ENCODE measurements at places on chromosomes 6 and 20. TPM values are rescaled to one million over a fixed set of nuclear protein-coding genes. Genes with fewer than 3 reads are reported as not detected.

Gene C4A
- polyA plus RNA-seq = 126 TPM

Gene PBX2
- 62.2 TPM for polyA plus RNA-seq

Gene BANF2
- polyA plus RNA-seq = not detected

Gene OTOR
- not detected for polyA plus RNA-seq

Gene CST2
- not detected for polyA plus RNA-seq

DNA sequence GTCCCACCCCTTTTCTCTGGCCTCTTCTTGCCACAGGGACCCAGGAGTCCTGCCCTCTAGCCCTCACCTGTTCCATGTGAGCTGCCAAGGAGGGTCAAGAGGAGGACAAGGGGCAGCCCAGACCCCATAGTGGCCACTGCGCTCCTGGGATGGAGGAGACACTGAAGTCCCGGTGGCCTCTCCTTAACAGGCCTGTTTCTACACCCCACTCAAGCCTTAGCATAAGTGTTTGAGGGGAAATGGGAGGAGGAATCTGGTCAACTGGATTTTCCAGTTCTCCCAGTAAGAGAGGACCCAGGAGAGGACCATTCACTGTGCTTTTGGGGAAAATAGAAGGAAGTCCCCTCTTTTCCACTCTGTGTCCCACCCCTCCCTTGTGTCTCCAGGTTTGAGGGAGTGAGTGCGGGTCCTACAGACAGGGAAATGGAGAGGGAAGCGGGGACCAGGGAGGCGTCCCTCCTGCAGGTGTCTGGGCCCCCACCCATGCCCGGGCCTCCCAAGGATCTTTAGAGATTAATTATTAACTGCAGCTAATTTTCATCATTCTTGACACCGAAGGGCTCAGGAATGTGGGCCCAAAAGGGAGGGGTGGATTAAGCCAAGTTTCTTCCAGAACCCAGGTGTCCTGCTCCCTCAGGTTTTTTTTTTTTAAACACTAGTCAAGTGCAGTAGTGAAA, at the start of gene SFTA2:
Gene SFTA2, minus strand, starts transcription at position 202 of the 677 bp plus-strand sequence. Its CDS starts 74 bp downstream, at position 128.
- no peak for DNase-seq

DNA sequence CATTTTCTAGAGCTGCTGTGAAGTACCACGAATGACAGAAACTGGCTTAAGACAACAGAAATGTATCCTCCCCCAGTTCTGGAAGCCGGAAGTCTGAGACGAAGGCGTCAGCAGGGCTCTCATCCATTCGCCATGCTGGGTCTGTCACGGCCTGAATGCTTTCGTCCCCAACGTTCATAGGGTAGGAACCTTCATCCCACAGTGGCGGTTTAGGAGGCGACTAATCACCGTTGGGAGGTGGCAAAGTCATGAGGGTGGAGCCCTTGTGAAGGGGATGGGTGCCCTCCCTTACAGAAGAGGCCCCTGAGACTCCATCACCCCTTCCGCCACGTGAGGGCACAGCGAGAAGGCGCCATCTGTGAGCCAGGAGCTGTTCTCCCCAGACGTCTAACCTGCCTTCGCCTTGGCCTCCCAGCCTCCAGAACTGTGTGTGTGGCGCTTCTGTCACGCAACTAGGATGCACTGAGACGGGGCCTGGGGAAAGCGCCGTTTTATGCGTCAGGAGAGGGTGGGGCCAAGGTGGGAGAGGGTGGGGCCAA, 250.3 kb downstream of the TTLL2 start:
- no peak for DNase-seq

GRCh38 chr6:35634316-35634715, 54.4 kb downstream of the FKBP5 start:
- no peak for DNase-seq

GRCh38 chr20:22921595-22922421, 113.3 kb upstream of the SSTR4 start:
- DNase-seq = no peak

- DNase-seq = no peak
These were observed 163.2 kb upstream of the RIN2 start for GRCh38 chr20:19594896-19595295.

DNA sequence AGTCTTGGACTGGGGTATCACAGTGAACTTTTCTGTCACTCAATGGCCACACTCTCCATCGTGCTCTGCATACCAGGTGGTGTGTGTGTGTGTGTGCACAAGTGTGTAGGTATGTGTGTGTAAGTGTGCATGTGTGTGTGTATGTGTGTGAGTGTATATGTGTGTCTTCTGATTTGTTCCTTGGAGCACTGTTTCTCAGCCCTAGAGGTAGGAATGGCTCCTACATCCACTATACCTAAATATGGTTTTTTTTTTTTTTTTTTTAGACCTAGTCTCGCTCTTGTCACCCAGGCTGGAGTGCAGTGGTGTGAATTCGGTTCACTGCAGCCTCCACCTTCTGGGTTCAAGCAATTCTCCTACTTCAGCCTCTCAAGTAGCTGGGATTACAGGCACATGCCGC, 236.6 kb downstream of the PHF3 start:
- no peak for DNase-seq

DNA sequence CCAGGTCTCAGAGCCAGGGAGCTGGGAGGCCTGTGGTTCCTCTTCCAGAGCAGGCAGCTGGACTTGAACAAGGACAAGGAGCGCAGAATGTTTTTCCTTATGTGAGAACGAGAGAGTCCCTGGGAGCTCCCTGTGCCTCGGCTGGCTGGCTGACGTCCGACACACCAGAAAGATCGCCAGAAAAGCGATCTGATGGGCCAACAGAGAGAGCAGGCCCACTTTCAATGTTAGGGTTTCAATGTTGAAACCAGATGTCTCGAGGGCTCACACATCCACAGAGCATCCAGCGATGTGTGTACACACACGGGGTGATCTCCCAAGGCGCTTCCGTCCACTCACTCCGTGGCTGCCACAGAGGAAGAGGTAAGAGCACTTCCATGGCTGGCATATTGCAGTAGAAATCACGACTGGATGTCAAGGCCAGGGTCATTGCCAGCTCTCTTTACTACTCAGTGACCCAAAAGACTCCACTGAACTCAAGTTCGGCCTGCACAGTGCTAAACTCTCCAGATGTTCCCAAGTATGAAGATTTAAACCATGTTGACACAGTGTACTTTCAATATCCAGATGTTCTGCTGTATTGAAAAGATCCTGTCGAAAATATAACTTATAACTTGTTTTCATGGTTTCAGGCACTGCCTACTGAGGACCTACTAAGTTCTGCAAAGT, 70.8 kb upstream of the FOXC1 start:
- DNase-seq = no peak

DNA sequence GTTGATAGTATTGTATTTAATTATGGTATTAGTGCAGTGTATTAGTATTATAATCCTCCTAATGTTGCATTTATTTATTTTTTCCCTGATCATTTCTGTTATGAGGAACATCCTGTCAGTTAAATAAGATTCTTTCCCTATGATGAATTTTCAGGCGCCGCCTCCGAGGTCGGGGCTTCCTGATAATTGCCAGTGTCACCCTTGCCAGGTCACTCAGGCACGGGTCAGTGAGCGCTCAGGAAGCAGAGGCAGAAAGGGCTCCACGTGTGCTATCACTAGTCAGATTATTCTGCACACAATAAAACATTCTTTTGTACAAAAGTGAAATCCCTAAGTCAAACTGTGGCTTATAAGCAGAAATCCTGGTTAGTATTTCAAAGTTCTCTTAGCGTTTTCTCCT, 64.8 kb downstream of the TSHZ2 start:
- no peak for DNase-seq

DNA sequence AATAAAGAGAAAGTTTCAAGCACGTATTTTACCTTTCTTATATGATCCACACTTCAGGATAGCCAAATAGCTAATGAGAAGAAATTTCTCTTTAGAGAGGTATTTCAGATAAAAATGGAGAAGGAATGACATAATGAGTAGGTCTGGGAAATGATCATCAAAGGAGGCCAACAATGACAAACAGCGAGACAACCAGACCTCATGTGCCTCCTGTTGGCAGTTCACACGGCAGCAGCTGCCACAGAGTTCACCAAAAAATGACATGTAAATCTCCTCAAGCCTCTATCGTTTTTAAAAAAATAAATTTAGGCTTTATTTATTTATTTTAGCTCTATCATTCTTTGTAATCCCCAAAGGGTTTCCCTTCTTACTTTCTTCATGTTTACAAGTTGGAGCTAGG, 47.7 kb downstream of the SLC2A12 start:
- no peak for DNase-seq

DNA sequence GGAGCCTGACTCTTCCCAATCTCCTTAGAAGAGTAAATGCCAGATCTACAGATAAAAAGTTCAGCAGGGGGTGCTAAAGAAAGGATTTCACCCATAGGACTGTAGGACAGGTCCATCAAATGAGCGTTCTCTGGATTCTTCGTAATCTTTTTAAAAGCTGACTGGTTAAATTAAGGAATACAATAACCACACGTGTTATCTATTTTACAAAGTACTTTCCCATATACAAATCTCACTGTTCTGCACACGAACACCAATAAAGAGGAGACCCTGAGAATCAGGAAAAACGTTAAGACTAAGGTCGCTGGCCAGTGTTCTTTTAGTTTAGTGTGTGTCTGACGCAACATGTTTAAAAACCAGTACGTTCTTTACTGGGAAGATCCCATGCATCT, 542 bp downstream of the TUBE1 start:
- DNase-seq = peak; percentile 13

GRCh38 chr6:160081398-160081797, 40.2 kb upstream of the SLC22A1 start:
- DNase-seq = no peak
